ENCODE measurements at places on chromosomes 4 and X.

- no peak for DNase-seq
Observed at GRCh38 chrX:9788911-9789310, 2.7 kb downstream of the SHROOM2 start.

DNA sequence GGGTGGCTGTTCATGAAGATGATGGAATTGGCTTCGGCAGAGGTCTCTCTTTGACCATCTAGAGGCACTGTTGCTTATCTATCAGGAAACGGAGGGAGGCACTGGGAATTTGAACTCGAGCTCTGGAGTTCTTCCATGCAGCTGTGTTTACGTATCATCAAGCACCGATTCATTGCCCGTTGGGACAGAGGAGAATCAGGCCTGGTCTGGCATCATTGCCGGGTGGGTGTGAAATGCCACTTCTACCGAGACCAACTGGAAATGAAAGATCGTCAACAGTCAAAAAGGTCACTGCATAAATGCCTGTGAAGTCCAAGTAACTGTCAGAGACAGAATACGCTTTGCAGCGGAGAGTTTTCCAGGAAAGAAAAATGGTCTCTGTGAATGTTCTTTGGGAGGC is 166.9 kb downstream of the ASMT start:
- DNase-seq, result no peak

DNA sequence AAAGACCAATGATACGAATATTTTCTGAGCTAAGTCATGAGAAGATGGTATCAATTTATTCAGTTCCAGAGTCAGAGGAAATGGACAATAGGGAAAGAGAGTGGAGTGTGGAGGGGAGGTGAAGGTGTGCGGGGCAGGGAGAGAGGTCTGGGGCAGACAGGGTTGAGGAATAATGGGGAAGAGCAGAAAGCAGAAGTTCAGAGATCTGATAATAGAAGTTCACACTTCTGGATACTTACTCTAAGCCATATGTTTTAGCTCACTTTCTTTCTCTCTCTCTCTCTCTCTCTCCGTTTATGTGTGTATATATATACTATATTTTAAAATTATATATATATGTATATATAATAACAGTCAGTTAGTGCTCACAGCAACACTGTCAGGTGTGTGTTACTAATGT is 40.4 kb downstream of the FOXR2 start:
- no peak for DNase-seq

- DNase-seq, result no peak
Observed at GRCh38 chr4:123953566-123953965, 557.0 kb downstream of the SPRY1 start.

- no peak for DNase-seq
Observed at GRCh38 chr4:81990898-81991297, 382.9 kb downstream of the HNRNPD start.

DNA sequence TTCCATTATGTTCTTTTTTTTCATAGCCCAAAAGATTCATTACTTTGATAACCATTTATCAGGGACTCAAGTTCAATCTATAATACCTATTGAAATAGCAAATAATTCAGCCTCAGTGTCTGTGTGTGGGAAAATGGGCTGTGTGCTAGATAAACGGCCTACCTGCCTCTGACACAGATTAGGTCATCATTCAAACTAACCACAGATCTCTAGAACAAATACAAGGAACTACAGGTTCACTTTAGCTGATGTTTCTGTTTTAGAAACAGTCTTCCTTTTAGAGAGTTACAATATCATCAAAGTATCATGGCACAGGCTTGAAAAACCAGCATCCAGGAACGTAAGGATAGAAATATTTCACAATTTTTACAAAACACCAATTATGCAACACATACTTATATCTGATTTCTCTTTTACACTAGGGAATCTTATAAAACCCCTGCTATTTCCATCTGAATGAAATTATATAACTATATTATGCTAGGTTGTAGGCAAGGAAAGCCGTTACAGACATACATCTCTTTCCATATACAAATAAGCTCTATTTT is 56.6 kb upstream of the MAB21L2 start:
- no peak for DNase-seq

DNA sequence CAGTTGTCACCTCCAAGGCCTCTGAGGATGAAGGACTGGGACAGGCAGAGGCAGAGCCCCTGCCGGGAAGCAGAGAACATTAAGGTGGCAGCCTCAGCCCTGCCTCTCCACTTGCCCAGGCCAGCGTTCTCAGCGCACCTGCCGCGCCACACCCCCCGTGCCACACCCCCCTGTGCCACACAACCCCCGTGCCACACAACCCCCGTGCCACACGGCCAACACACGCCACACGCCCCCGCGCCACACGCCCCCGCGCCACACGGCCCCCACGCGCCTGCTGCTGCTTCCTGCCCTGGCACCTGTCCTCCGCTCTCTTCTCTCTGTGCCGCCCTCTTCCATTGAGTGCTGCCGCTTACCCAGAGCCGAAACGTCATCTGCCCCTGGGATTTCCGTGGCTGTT is 58.0 kb upstream of the ZFP42 start:
- no peak for DNase-seq

DNA sequence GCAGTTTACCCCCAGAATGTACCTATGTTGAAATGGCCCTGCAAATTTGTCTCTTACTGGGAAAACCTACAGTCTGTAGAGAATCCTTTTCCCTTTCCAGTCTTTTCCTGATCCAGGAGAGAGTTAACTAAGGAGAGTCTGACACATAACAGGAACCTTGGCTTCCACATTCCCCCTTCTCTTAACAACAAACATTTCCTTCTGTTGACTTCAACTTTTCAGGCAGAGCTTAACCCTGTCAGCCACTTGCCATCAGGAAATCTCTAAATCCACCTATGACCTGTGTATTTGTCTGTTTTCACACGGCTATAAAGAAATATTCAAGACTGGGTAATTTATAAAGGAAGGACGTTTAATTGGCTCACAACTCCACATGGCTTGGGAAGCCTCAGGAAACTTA is 45.6 kb upstream of the GPR78 start:
- no peak for DNase-seq

DNA sequence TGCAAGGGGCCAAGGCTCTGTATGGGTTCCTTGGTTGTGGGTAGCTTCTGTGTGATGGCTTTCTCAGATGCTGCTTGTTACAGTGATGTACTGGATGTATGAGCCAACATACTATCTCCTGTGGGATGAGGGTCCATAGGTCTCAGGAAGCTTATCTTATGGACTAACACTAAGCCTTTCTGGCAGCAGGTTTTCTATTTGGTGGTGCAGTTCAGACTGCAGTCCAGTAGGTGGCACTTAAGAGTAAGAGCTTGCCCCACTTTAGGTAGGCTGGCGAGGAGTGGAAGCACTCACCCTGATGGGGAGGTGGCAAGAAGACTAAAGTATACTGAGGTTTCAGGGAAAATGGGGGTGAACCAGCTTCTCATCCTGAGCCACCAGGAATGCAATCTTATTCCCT is 306.7 kb upstream of the MAOA start:
- DNase-seq, result peak; percentile 14

GRCh38 chrX:48490661-48491060 is 14.7 kb downstream of the FTSJ1 start:
- DNase-seq, result no peak

All from stimulated activated CD4-positive, alpha-beta T cell treated with anti-CD3 and anti-CD28 coated beads, Interleukin-2, amount 100 ng/mL, for 48 hours (primary cell).